ENCODE measurements at places on chromosomes 4 and X.

- peak; percentile 37 for DNase-seq
Measured at GRCh38 chr4:55183926-55184599, 58.7 kb upstream of the KDR start.

DNA sequence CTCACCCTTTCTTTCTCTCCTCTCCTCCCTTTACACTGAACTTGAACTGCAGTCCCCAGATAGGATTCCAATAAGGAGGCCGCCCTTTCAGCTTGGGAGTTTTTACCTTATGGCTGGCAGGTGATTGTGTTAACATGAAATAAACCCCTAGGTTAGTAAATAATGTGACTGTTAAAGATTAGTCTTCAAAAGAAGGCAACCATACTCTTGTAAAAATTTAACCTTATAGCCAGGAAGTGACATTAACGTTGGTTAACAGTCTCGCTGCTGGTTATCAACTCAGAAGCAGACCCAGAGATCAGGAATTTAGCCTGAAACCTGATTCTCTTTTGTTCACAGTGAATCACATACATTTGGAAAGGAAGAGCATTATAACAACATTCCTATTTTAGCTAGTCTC is 15.2 kb downstream of the FHDC1 start:
- no peak for DNase-seq

DNA sequence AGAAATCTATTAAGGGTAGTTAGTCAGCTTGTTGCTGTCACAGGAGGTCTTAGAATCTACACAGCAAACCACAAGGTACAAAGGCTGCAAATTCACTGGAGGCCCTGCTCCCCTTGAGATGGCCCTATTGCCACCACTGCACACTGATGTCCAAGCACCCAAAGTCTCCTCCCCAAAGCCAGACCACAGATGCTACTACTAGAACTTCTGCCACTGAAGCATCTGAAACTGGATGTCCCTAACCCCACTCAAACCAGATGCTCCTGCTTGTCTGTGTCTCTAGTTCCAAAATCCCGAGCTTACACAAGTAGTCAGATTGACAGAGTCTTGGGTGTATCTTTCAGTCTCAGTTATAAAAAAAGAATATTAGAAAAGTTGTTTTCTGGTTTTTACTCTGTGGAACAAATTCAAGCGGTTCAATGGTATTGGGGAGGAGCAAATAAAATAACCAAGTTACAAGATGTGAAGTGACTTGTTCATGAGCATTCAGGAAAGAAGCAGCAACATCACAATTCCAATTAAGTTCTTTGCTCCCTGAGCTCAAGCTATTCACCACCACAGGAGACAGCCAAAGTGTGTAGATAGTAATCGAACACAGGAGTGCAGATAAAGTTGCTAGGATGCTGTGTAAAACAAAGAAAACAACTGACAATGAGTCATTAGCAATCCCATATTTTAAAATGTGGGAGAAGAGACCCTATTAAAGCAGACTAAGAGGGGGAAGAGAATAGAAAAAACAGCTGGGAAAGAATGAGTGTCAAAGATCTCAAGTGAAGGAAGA is 352.3 kb downstream of the PDGFC start:
- no peak for DNase-seq

GRCh38 chrX:143472347-143472938 is 44.8 kb downstream of the SPANXN3 start:
- no peak for DNase-seq

DNA sequence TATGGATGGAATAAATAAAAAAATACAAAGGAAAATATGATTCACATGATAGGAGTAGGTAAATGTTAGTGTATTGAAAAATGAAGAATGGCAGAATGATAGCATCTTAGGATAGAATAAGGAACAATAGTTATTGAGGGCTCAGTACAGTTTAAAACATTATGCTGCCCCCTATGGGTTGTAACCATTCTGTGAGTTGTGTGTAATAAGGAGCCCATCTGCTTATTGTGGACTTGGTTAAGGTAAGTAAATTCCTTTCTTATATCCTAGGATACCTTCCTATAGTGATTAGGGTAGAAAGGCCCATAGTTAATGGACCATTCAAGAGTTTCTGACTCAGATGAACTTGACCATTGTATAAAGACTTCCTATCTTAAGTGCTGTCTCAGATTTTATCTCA is 195.8 kb downstream of the PDHA2 start:
- DNase-seq, result no peak

- DNase-seq, result no peak
Measured at GRCh38 chr4:121070696-121071639, 1.4 kb downstream of the NDNF start.

DNA sequence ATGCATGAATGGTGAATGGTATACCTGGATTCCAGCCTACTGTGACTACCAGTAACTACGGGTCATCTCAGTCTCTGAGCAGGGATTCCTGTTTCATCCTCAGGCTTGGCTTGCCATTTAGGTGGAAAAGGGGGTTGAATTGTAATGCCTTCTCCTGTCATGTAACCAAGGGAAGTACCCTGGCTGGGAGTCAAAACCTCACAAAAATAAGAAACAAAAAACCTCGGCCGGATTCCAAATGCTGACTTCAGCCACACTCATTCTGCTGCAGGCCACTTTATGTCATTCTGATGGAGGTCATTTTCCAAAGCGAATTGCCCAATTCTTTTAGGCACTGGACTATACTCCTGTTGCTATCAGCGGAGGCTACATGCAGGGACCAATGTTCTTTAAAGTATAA is 324.7 kb downstream of the LDB2 start:
- peak; percentile 75 for DNase-seq

DNA sequence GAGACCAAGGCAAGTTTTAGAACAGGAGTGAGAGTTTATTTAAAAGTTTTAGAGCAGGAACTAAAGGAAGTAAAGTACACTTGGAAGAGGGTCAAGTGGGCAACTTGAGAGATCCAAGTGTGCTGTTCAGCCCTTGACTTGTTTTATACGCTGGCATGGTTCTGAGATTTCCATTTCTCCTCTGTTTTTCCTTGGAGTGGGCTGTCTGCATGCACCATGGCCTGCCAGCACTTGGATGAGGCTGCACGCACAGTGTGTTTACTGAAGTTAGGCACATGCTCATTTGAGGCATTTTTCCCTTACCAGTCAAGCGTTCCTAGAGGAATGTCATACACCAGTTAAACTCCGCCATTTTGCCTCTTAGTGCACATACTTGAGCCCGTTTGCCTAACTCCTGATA is 8.7 kb upstream of the ZNF674 start:
- DNase-seq, result no peak

- no peak for DNase-seq
Measured at GRCh38 chr4:8782135-8782534, 89.5 kb downstream of the HMX1 start.

- no peak for DNase-seq
Measured at GRCh38 chrX:106588801-106589200, 23.0 kb upstream of the RADX start.

- no peak for DNase-seq
Measured at GRCh38 chr4:122671919-122672490, 51.1 kb upstream of the IL21 start.

DNA sequence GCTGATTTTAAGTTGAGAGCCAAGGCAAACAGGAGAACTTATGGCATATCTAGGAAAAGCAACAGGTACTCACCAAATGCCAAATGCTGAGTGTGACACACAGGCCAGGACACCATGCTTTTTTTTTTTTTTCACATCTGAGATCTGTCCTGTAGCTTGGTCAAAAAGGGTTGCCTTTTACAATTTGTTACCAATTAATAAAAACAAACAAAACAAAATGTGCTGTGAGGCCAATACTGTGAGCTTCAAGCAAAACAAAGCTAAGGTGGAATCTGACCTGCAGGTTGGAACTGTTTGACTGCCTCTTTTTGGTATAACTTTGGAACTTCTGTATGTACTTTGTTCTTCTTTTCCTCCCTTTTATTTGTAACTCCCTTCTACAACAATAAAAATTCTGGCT is 548.5 kb upstream of the IGFBP7 start:
- DNase-seq, result no peak

Measured in AG09319 (cell line).